ENCODE measurements at places on chromosomes 3 and 15.

GRCh38 chr15:65857718-65858402 lies 11.4 kb upstream of the RAB11A start:
- no peak for DNase-seq

GRCh38 chr3:81851176-81851575 lies 89.7 kb upstream of the GBE1 start:
- no peak for DNase-seq

DNA sequence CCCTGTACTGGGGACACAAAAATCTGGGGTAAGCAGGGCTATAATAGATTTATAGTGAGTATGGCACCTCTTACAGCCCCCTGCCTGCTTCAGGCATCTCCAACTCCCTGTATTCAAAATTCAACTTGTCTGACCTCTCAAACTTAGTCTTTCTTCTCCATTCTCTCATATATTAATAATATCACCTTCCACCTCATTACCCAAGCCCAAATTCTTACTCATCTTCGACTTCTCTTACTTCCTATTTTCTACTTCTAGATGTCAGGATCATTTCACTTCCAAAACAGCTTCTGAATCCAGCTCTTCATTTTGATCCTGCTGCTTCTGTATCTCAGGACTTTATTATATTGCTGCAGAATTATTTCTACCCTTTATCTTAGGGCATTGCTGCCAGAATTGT lies 290.7 kb downstream of the CHST2 start:
- no peak for DNase-seq

GRCh38 chr3:187975561-187976364 lies 178.2 kb upstream of the LPP start:
- DNase-seq: no peak
